ENCODE measurements at places on chromosomes 1 and 21.

DNA sequence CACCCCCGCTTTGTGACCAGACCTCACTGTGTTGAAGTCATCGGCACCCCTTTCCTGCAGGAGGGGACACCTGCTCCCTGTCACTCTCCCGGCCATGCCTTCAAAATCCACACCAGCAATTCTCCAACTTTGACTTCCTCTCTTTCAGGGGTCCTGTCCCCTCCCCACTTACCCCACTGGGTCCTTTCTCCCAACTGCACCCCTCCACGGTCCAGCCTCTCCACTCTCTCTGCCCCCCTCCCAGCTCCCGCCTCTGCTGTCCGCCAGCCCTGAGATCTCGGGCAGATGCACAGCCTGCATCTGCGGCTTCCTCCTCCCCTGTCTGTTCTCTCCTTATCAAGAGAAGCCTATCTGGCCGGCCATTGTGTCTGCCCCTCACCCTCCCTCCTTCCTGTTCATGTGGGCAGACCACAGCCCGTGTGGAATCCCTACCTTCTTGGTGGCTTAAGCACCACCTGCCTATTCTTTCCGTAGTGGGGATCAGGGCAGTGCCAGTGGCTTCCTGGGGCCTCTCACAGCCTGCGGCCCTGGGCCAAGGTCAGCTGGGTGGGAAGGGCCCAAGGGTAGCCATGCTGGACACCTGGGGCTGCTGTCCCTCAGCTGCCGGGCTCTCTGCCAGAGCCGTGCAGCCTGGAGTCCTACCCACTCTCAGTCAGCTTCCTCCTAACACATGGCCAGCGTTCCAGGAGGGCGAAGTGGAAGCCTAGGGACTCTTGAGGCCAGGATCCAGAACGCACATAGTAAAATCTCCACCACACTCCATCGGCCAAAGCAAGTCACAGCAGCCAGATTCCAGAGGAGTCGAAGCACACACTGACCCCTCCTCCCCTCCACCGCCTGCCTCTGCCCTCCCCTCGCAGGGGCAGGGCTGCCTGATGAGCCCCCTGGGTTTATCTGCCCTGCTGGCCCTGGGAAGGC, 5.1 kb upstream of the HES4 start:
- no peak for DNase-seq

GRCh38 chr1:64404202-64404601, 65.7 kb upstream of the CACHD1 start:
- no peak for DNase-seq

GRCh38 chr1:235286667-235287066, 41.3 kb downstream of the ARID4B start:
- no peak for DNase-seq

- DNase-seq: no peak
These were observed 40.0 kb downstream of the PDC start for GRCh38 chr1:186420923-186421322.

GRCh38 chr1:16922466-16922865, 735 bp downstream of the CROCC start:
- no peak for DNase-seq

GRCh38 chr1:244945109-244945671, 80.8 kb upstream of the HNRNPU start:
- DNase-seq: no peak

DNA sequence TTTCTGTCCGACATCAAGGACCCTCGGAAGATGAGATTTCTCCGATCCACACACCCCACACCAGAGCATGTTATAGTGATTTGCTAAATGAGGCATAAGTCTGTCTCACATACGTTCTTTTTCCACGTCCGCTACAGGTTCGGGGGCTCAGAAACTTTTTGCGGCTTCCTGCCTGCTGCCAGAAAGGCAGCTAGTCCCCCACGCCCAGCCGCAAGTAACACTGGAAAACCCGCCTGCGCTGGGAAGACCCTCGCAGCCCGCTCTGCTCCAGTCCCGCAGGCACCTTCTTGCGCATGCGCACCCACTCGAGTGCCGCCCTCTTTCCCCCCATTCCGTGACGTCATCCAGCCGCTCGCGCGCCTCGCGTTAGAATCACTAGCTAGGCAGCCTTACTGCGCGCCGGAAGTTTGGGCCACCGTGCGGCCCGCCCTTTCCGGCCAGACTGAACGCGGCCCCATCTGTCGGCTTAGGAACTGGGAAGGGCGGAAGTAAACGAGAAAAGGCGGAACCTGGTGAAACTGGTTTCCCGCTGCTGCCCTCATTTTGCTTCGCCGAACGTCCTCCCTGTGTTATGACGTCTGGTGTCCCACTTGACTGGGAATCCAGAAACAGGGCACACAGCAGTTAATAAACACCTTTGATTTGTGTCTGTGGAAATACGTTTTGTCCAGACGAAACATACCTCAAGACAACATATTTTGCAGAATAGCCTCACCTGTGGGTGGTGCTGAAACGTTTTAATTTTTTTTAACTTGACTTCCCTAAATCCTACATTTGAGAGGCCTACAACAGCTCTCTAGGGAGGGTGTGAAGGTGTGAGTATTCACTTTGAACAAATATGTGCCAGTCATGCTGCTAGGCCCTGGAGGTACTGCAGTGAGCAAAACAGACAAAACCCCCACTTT, at the start of gene C1orf74:
Gene C1orf74, minus strand, starts transcription at position 295 of the 905 bp plus-strand sequence. CDS start 925 bp downstream, outside the sequence.
- DNase-seq: peak; percentile 99

- DNase-seq: no peak
These were observed 6.0 kb downstream of the DENND1B start for GRCh38 chr1:197769287-197769686.

GRCh38 chr1:246067432-246068216, 439.5 kb downstream of the SMYD3 start:
- no peak for DNase-seq

- no peak for DNase-seq
These were observed 561 bp downstream of the SLC26A9 start for GRCh38 chr1:205942631-205943159.
